Bone marrow (tissue), 2 donors: ENCODE measurements at places on chromosomes 11 and 22.

DNA sequence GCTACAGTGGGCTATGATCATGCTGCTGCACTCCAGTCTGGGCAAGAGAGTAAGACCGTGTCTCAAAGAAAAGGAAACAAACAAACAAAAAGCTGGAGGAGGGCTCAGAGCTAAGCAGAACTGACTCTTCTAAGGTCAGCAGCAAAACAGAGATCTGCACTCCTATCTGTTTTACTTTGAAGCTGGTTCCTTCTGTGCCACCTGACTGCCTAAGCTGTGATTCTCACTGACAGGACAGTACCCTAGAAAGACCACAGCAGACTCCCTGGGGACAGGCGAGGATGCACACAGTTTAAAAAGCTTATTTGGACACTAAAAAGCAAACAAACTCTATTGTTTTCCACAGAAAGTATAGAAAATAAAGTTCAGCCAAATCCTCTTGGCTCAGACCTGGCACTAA, 30.5 kb downstream of the NEFH start:
- no peak for DNase-seq

DNA sequence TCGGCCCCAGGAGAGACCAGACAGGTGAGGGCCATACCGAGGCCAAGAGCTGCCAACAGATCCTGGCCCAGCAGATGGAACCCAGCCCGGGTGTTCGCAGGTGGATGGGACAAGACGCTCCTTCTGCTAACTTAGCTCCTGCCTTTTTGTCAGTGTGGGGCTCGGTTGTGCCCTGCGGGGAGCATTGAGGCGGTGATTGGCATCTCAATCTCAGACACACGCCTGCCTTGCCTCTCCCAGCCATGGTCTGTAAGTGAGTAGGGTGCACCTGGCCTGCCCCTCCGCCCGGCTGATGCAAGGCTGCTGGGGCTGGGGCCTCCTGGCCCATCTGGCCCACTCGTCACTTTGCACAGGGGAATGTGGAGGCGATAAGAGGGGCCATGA, 350.1 kb downstream of the TBC1D22A start:
- no peak for DNase-seq

DNA sequence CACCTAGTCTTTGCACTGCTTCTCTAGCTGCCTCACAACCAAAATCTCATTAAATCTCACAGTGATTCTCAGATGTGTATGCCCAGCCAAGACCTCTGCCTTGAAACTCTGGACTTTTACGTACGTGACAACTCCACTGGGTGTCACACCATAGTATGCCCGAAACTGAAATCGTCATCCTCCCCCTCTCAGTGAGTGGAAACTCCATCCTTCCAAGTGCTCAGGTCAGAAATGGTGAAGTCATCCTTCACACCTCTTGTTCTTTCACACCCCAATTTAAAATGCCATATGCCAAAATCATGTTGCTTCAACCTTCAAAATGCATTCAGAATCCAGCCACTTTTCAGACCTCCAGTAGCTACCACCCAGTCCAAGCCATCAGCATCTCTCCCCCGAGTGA, 42.5 kb downstream of the SFI1 start:
- no peak for DNase-seq

DNA sequence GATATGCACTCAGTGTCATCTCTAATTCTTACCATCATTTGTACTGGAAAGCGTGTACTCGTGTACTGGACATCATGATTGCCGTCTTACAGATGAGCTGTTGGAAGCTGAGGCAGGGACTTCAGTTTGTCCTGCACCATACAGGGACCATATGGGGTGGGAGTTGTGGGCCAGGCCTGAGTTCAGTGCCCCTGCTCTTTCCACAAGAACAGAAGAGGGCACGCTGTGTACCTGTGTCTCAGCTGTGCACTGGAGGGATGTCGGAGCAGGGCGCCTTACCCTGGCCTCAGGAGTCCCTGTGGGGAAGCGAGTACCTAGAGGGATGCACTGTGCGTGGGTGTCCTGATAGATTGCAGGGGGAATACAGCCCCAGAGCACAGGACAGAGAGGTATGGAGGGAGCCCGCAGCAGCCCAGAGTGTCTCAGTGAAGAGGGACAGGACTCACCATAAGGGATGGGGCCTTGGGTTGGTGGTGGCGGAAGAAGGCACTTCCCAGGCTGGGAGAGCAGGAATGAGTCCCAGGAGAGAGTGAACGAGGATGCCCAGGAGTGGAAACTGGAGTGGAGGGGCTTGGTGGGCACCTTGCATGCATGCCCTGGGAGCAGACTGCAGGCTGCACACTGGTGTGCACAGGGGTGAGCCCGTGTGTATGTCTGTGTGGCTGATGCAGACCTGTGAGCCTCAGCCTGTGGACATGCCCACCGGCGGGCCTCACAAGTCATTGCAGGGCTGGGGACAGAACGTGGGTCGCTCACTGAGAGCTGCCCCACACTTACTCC, 329.7 kb downstream of the TBC1D22A start:
- DNase-seq, result no peak

DNA sequence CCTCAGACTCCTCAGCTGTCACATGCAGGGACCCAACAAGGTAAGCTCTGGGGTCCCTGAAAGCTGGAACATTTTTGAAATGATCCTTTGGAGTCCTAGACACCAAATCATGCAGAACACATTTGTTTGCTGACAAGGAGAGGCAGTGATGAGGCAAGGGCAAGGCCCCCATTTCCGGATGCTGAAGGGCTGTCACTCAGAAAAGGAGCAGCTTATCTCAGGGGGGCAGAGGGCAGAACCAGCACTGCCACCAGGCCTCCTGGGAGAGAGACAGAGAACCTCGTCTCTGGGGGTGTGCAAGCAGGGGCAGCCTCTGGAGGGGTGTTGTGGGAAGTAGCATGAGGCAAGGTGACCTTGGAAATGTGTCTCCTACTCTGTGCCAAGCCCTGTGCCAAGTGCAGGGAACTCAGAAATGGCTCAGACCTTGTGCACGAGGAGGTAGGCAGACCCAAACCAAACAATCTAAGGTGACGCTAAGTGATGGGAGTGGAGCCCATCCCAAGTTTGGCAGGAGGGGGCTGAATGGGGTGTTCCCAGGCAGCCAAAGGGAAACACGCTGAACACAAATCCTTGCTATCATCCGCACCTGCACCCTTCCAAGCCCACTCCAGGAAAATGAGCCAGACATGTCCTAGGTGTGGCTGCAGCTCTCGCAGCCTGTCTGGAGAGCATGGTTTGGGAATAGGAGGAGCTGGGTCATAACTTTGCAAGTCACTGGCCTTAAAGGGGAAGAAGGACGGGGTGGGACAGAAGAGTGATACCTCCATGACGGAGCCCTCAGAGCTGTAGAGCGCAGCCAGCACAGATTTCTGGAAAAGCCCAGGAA, 94.2 kb downstream of the PDE2A start:
- DNase-seq, result no peak

DNA sequence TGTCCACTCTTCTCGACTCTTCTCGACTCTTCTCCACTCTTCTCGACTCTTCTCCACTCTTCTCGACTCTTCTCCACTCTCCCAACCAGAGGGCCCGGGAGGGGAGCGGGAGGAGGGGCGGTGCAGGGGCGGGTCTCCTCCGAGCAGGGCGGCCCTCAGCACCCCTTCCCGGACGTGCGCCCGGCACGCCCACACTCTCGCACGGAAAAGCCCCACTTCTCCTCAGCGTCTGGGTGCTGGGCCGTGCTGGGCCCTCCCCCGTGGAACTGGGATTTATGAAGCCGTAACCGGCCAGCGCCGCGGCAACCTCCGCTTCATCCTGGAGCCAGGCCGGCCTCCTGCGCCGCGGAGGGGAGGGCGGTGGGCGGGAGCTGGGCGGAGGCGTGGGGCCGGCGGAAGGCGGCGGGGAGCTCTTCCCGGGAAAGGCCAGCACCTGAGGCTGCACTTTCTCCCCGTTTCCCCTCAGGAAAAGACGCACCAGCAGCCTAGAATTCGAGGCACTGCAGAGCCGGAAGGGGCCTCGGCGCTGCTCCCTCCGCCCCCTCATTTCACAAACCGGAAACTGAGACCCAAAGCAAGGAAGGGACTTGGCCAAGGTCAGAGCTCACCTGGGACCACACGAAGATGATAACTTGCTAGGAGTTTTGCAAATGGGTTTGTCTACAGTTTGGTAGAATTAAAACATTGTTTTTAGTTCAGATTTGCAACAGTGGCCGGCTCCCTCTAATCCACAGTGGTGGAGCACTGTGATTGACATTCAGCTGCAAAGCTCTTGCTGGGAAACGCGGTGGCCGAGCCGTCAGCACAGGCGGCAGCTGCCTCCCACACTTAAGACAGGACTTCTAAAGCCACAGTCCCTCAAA, 31.6 kb upstream of the JAM3 start:
- DNase-seq, result no peak

DNA sequence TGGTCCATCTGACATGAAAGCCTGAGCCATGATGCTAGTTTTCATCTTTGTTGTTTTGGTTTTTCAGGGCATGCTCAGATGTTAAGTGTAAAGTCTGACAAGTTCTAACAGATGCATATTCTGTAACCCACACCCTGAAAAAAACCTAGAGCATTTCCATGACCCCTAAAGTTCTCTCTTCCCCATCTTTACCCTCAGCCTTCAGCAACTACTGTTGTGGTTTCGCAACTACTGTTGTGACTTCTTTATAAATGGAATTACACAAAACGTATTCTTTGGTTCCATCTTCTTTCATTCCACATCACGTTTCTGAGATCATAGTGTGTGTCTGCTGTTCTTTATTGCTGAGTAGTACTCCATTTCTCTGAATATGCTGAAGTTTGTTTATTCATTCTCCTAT, 65.1 kb upstream of the LDLRAD3 start:
- no peak for DNase-seq

DNA sequence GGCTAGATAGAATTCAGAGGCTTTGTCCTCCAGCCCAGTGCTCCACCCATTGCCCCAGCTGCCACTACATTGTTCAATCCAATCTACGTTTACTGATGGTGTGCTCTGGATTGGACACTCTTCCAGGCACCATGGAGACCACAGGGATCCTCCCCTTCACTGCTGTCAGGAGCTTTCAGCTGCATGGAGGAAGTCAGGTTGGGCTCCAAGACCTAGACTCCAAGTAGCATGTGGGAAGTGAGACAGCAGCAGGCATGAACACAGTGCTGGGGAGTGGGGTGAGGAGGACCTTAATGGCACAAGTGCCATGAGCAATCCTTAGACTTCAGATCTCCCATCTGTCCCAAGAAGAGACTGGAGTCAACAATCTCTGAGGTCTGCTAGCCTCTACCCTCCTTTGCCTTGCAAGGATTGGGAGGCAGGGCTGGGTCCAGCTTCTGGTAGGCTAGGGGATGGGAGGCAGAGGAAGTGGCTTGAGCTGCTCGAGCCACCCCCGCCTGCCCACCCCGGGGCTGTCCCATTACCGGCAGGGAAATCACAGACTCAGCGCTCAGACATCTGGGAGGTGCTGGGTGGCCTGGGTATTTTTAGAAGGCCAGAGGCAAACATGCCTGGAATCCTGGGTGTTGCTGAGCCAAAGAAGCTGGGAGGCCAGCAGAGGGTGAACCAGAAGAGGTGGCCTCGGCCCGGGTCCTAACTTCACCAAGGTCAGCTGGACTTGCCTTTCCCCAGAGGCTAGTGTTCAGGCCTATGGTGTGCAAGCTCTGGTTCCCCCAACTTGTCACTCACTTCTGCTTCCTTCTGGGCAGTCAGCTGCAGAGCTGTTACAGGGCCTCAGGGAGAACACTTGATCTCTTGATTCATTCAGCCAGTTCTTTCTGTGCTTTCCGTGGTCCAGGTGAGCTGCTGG, 15.2 kb upstream of the FCHSD2 start:
- DNase-seq, result no peak

DNA sequence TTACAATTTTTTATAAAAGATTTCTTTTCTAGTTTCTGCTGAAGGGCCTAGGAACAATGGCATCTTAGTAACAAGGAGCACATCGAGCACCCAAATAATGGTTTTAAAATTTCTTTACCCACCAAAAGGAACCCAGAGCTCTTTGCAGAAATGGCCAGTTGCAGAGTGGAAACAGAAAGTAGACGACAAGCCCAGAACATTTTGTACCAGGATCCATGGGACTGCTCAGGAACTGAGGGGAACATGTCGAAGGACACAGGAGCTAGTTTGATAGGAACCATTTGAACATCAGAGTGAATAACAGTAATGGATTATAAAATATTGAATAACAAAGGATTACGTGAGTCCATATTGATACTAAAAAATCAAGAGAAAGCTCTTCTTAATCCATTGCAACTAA, 17.3 kb downstream of the PANX1 start:
- no peak for DNase-seq

DNA sequence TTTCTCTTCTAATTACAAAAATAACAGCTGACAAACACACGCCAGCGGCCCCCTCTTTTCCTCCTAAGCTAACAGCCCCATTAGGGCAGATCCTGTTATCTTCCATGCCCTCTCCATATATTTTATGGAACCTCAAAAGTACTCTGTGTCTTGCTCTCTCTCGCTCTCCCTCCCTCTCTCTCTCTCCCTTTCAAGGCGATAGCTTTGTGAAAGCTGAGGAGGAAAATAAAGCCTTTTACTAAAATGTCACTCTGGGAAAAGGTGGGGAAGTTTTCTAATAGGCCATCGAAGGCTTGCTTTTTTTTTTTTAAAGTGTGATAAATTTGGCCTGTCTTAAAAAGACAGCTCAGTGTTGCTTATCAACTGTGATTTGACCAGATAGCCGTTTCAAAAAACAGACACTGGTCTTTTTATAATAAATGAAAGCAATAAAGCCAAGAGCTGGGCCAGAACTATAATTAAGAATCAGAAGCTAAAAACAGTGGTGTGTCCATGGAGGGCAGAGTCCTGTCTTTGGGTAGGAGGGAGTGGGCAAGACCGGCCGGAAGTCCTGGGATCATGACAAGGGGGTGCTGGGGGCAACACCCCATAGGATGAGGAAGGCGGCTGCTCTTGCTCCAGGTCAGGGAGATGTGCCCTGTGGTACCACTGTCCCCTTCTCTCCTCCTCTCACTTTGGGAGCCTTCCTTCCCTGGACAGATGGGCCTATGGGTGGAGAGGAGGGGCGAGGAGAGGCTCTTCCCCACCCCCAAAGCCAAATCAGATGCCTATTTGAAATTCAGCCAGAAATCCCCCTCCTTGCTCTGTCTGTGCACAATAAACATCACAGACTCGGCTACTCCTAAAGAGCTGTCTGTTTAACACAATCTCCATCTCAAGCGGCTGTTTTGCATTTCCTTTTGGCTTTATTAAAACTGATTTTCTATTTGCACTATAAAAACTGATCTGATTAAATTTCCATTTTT, 267.2 kb downstream of the BUD13 start:
- DNase-seq, result no peak

DNA sequence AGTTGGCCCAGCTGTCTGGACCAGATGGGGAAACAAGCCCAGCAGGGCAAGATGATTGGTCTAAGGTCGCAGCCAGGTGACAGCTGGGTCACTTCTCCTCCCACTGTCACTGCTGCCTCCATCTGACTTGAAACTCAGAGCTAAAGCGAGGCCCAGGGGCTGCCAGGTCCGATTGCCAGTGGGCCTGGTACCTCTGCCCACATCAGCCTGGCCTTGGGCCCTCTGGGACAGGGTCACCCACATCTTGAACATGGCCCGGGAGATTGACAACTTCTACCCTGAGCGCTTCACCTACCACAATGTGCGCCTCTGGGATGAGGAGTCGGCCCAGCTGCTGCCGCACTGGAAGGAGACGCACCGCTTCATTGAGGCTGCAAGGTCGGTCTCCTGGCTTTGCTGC, 5.8 kb downstream of the SSH3 start:
- DNase-seq, result no peak

- DNase-seq, result no peak
Observed at GRCh38 chr11:119910051-119910450, 181.1 kb upstream of the NECTIN1 start.

GRCh38 chr11:88484873-88485621, 147.5 kb upstream of the CTSC start:
- peak; percentile 1 for DNase-seq
